ENCODE measurements at places on chromosomes 7 and 10.

- ATAC-seq = no peak
These were observed 157.8 kb downstream of the DNAJB6 start for GRCh38 chr7:157494506-157495176.

DNA sequence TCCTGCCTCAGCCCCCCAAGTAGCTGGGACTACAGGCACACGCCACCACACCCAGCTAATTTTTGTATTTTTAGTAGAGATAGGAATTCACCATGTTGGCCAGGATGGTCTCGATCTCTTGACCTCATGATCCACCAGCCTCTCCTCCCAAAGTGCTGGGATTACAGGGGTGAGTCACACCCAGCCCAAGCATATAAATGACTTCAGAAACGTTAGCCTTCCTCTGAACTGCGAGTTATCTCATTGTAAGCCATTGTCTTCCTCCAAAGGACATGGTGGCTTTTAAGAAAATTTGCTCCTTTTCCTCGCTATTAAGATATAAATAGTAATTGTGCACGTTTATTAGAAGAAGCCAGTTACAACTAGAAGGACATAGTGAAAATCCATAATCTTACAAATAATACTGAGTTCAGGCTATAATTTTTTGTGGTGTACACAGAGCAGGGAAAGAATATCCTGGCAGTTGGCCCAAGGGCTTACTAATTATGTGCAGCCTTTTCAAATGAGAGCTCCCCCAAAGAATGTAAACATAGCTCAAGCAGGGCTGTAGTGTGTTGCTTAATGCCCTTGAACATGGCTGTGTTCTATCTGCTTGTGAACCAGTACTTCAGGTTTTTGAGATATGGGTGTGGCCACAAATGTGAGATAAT lies 495.8 kb downstream of the PARD3 start:
- ATAC-seq = no peak

- ATAC-seq = no peak
These were observed 256.8 kb downstream of the PLXNA4 start for GRCh38 chr7:132319481-132319880.

GRCh38 chr7:149856583-149856982 lies 17.2 kb upstream of the ATP6V0E2 start:
- no peak for ATAC-seq

DNA sequence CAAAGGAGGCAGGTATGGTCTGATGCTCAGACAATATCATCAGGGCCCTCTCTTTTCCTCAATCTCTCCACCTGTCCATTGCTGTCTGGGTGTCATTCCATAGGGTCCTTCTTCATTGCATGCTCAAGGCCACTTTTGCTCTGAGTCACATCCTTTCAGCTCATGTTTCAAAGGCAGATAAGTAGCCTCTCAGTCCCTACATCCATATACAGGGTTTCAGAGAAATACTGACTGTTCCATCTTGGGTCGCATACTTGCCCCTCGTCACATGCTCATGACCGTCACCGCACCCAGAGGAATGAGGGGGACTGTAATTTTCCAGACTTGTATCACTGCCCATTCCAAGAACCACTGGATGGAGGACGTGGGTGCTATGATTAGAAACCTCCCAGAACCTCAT lies 93.4 kb downstream of the FAM107B start:
- no peak for ATAC-seq

DNA sequence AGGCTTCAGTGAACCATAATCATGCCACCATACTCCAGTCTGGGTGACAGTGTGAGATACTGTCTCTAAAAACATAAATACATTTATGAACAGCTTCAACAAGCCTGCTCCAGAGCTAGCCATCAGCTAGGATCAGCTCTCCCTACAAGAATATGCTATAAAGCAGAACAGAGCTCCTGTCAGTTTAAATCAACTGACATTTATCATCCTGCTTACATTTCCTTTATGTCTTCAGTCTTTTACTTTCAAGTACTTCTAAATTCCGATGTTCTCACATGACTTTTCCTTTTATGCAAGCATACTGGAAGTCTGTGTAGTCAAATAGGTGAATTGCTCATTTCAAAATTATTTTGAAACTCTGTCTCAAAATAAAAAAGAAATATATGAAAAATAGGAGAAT lies 64.6 kb downstream of the COA1 start:
- no peak for ATAC-seq

DNA sequence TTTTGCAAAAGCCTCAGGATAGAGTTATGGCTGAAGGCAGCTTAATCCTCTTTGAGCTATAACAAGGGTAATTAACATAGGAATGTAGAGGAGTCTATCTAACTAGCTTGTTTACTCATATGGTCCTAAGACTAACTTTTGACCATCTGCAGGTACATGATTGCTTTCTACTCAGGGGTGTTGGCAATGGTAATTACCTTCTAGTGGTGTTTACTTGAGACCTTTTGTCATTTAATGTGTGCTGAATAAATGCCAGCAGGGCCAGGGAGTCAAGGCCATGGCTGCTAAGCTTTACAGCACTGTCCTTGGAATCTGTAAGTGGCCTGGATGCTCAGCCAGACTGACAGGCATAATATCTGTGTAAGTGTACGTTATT lies 1325.0 kb downstream of the XPNPEP1 start:
- no peak for ATAC-seq

- no peak for ATAC-seq
These were observed 87.6 kb upstream of the MACROH2A2 start for GRCh38 chr10:69965086-69965485.

- ATAC-seq = no peak
These were observed at the start of gene FXYD4 for GRCh38 chr10:43371418-43371817. TSS of gene FXYD4 (plus strand) at chr10:43371636. CDS start at chr10:43373747, 2,111 bp downstream.

DNA sequence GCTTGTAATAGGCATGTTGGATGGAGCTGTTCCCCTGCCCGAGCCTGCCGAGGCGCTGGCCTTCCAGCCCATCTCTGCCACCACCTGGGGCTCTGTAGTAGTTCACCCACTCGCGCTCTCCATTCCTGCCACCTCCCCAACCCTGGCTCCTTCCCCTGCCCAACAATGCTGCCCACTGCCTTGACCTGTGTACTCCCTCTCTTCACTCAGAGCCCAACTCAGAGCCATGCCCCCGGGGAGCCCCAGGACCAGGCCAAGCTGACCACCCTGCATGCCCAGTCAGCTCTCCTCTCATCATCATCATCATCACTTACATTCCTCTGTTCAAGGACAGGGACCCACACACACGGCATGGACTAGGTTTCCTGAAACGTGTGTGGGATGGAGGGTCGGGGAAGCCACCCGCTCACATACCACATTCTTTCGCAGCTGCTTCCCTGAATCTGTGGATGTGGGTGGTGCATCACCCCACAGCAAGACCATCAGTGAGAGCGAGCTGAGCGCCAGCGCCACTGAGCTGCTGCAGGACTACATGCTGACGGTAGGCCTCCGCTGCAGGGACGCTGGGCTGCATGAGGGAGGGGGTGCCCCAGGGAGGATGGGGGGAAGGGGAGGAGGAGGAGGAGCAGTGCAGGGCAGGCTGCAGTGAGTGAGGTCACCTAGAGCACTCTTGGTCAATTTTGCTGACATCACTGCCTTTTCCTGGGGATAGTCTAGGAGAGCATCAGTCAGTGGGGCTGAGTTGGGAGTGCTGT lies 15.6 kb downstream of the NACAD start:
- no peak for ATAC-seq

DNA sequence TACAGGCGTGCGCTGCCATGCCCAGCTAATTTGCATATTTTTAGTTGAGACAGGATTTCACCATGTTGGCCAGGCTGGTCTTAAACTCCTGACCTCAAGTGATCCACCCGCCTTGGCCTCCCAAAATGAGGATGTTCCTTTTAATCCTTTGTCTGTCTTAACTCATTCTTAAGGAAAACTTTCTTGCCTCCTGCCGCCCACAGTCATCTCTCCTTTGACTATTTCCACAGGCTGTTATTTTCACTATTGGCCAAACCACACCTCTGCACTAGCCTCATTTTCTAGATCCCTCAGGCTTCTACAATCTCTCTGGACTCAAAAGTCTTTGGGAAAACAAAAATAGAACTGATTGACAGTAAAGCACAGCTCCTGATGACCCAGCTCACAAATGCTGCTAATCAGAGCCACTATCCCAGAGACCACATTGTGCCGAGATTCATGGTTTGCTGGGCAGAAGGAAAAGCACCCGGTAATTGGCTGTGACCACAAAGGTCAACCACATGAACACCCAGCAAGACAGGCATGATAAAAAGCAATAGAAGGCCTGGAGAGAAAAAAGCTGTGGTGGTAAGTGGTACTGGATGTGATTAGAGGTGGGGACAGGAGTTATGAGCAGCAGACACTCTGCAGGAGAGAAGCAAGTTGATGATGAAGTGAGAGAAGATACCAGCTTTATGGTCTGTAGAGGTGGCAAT lies 44.1 kb upstream of the ZNRF2 start:
- ATAC-seq = no peak

GRCh38 chr7:65438598-65438997 lies 64.9 kb downstream of the ZNF92 start:
- peak; percentile 49 for ATAC-seq

DNA sequence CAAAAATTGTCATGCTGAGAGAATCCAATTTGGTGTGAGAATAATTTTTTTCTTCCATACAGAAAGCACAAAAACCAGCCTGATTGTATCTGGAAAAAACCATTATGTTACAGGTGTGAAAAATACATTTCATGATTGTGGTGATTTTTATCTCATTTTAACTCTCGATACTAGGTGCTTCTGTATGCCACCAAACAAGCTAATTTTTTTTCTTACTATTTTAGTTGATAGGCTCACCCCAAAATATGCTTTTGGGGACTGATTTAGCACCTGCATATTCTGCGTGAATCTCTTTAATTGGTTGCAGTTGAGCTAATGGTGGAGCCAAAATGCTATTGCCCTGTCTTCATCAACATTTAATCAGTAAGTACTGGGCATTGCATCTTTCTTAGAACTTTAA lies 1.9 kb downstream of the DMTF1 start:
- no peak for ATAC-seq

DNA sequence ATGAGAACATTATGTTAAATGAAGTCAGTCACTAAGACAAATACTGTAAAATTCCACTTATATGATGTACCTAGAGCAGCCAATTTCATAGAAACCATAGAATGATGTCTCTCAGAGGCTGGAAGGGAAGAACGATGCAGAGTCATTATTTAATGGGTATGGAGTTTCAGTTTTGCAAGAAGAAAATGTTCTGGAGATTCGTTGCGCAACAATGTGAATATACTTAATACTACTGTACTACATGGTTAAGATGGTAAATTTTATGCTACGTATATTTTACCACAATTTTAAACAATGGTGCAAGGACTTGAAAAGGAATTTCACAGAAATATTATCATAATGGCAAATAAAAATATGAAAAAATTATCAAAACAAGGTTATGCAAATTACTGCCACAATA lies 972.6 kb downstream of the KCNMA1 start:
- no peak for ATAC-seq

GRCh38 chr10:86649471-86650150 lies 4.7 kb upstream of the OPN4 start:
- ATAC-seq = no peak

DNA sequence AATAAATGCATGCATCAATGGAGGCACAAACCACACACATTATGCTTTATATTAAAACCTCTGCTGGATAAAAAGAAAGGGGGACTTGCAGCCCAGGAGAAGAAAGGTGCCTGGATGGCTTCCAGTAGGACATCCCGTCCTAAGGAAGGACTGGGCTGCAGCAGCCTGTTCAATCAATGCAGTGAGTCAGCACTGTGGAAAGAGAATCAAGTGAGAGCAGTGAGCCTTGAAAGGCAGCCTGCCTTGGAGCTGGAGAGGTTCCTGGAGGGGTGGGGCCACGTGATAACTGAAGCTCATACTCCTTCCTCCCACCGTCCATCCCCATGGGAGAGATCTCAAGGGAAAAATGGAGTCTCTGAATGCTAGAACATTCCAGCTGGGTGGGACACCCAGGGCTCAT lies 501.2 kb downstream of the ADRA2A start:
- no peak for ATAC-seq

- no peak for ATAC-seq
These were observed 17.2 kb downstream of the SH2B2 start for GRCh38 chr7:102303669-102304422.

DNA sequence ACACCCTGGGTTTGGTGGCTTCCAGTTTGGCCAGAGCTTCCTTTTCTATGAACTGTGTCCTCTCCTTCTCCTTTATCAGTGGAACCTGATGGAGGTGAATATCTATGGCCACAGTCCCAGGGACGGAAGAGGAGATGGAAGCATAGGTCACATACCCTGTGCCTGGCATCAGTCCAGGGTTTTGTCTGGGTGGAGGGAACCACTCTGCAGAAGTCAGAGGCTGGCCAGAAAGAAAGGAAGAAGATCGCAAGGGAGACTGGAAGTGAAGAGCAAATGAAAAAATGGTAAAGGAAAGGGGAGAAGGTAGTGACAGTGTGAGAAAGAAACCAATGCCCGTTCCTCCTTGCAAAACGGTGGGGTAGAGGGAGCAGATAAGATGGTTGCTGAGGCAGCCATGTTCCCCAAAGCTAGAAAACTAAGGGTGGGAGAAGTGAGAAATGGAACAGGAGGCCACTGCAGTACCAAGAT lies 77.9 kb upstream of the HECW1 start:
- no peak for ATAC-seq

DNA sequence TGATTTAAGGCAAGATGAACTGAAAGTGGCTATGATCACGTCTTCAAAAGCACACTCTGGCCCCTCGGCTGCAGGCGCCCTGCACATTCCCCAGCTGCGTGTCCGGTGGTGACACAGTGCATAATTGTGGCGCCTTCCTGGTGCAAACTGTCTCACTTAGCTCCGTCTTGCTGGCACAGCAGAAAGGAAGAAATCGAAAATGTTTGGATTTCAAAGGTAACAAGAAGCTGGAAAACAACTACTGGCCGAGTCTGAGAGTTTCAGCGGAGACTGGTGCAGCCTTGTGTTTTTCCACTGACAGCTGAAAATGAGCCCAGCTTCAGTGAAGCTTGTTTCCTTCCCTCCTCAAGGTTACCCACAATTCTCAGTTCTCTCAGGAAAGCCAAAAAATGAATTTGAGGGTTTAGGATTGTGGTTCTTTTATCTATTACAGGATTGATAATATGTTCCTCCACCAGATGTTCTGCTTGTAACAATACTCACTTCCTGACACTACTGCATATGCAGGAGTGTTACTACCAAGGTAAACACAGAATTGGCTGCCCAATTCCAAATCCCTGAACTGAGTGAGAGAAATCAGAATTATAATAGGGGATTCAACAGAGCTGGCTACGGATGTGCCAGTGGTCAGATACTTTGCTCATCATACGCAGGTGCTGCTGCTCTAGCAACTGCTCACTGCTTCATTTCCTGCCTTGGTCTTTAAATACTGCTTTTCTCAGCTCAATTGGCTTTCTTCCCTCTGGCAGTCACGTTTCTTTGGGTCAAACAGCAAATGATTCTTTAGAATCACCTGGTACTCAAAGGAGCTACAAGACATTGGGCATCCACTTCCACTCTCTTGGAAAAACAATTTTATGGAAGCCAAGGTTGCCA lies 63.7 kb downstream of the TRUB1 start:
- no peak for ATAC-seq
